NCI-H526 (cell line): ENCODE measurements at places on chromosomes 2 and 18.

DNA sequence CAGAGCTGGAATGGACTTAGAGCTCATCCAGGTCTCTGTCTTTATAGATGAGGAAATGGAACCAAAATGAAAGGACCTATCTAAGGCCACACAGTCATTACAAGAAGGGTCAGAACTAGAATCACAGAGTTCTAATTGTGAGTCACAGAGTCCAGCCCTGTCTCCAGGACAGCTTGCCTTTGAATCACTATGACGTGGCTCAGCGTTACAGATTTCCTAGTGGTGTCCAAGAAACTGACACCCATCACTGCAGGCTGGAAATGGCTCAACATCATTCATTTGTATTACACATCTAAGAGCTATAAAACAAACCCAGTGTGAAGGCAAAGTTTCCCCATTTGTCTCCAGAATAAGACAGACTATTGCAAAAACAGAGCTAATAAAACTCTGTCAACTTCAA is 164.3 kb upstream of the SIX2 start:
- DNase-seq = no peak

DNA sequence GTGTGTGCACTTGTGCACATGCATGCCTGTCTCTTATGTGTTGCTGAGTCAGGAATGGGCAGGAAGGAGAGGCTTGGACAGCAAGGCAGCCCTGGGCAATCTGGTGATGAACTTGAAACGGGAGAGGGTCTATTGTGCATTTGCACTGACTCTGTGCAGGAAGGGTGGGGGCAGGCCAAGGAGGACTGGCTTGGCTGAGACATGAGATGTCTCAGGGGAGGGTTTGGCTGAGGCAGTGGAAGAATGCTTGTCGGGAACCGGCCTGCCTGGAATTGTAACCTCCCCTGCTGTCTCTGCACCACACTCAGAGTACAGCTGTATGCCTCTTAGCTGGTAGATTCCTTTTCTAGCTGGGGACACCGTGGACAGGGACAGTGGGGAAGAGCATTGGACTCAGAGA is 176.1 kb upstream of the TNP1 start:
- no peak for DNase-seq

- DNase-seq = no peak
These were observed 260.4 kb downstream of the MEIS1 start for GRCh38 chr2:66695226-66695735.

DNA sequence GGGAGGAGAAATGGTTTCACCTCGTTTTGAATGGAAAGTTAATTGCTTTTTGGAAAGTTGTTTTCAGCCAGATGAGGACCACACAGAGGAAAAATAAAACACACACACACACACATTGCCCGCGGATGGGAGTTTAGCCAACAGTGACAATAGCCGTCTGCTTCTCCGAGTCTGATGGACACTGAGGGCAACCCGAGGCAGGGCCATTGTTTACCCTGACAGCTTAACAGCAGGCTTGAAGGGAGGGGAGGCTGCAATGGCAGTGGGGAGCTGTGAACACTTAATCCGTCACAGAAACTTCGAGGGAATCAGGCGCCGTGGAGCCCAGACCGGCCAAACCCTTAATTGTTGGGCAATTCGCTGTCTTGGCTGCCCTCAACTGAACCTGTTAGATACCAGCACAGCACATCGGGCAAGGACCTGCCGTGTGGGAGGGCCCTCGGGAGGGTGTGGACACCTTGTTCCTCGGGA is 145.9 kb downstream of the ACKR3 start:
- DNase-seq = no peak

DNA sequence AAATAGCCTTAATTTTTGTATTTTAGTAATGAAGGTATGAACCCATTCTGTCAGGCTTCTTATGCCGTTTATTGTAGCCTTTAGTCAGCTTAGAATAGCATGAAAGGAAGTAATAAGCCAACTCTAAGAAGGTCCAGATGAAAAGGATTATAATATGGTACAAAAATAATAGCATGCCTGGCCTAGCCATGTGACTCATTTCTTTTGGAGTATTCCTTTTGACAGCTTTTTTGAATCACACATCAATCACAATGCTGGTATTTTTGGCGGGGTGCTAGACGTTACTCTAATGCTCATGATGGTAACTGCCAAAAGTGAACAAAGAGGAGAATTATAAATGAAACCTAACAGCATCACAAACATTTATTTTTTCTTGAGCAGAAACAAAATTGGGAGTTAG is 19.9 kb downstream of the FMNL2 start:
- DNase-seq = no peak

- no peak for DNase-seq
These were observed 16.3 kb downstream of the SLC19A3 start for GRCh38 chr2:227701556-227701955.

- DNase-seq = no peak
These were observed 23.5 kb downstream of the CAPN14 start for GRCh38 chr2:31193806-31194205.
